Activated CD4-positive, alpha-beta T cell treated with anti-CD3 and anti-CD28 coated beads, Interleukin-2, amount 50 U/mL, for 24 hours (primary cell): ENCODE measurements at places on chromosomes 5 and 9.

- no peak for DNase-seq
Measured at GRCh38 chr5:152953788-152954483, 536.5 kb upstream of the GRIA1 start.

- no peak for DNase-seq
Measured at GRCh38 chr9:101514071-101514470, 19.6 kb upstream of the RNF20 start.

DNA sequence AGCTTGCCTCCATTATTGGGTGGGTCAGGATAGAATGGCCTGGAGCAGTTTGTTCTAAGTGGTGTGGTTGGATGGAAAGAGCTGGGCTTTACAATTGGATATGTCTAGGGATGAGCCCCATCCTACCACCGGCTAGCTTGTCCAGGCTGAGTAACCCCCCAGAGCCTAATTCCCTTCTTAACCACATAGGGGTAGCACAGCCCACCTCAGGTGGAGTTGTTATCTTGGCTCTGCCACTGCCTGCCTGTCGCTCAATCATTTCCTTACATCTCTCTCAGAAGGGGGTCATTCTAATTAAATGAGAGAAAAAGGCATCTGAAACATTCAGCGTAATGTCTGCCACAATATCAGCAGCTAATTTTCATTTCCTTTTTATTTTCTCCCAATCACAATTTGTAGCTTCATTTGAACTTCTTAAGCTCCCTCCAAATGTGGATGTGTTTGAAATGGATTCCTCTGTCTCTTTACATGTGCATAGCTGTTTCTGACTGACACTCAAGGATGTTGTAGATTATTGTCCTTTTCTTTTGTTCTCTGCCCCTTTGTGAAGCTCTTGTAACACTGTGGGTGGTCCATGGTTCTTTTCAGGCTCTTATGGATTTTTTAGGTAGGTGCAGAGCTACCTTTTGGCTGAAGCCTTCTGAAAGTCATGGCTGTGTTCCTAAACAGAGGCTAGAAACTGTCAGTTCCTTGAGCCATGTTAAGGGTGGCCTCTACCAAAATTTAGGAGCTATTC is 383.1 kb upstream of the KLF4 start:
- DNase-seq = no peak

DNA sequence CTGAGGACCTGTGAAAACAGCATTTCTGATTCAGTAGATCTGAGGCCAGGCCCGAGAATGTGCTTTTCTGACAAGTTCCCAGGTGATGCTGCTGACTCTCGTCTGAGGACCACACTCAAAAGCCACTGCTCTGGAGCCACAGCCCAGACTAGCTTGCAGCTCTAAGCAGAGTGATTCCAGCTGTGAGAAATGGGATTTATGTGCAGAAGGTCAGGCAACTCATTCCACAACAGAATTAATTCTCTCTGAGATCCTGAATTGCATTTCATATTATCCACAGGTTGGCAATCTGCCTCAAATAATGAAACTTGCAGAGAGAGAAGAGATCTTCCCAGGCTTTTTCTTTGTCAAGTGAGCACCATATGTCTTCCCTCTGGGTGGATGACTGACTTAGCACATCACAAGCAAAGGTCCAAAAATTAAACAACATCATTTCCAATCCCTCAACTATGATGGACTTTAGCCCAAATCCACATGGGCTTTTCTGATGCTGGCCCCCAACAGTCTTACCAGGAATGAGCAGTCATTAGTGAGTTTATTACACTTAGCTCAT is 140.2 kb downstream of the ALDH1A1 start:
- no peak for DNase-seq

- peak; percentile 15 for DNase-seq
Measured at GRCh38 chr9:115524453-115525059, 406.6 kb upstream of the TNC start.

GRCh38 chr5:65451436-65451835 is 30.3 kb downstream of the ADAMTS6 start:
- DNase-seq = no peak

GRCh38 chr5:106172681-106173532 is 1497.8 kb downstream of the EFNA5 start:
- DNase-seq = no peak

GRCh38 chr5:16225927-16226326 is 46.3 kb upstream of the MARCHF11 start:
- DNase-seq = no peak
